ENCODE measurements at places on chromosomes 1 and 21.

DNA sequence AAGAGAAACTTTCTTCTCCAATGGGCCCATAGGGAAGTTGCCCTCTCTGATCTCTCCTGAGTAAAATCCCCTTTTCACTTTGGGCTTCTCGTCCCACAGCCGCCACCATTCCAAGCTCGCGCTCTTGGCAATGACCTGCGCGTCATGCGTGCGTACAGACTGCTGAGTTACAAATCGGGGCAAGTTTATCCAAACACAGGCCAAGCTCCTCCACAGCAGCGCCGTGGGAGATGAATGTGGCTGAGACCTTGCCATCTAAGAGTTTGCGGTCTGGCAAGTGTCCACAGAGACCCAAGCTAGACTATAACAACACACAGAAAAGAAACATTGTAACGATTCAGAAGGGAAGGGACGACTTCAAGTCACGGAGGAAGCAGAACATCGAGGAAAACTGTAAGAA, 116.3 kb upstream of the SOD1 start:
- no peak for DNase-seq

DNA sequence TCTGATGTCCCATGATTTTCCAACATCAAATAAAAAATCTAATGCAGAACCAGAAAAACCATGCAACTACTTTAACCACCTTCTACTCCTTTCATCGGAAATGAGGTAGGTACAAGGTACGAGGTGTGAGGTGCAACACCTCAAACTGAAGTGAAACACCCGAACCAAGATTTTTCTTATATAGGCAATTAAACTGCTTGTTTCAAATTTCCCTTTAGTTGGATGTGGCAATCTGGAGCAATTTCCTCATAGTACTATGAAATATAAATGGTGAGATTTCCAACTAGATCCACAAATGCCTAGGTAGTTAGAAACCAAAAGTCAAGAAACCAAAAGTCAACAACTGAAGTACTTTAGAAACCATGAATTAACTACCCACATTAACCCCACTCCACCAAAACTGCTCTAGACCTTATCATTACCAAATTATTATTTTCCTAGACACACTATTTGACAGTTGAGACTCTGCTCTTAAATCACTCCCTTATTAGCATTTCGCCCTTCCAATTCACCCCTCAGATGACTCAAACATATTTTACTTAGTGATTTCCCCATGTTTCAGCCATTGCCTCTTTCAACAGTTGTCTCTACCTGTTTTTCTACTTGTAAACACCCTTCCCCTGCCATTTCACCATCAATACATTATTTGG, 37.8 kb downstream of the FUBP1 start:
- no peak for DNase-seq

DNA sequence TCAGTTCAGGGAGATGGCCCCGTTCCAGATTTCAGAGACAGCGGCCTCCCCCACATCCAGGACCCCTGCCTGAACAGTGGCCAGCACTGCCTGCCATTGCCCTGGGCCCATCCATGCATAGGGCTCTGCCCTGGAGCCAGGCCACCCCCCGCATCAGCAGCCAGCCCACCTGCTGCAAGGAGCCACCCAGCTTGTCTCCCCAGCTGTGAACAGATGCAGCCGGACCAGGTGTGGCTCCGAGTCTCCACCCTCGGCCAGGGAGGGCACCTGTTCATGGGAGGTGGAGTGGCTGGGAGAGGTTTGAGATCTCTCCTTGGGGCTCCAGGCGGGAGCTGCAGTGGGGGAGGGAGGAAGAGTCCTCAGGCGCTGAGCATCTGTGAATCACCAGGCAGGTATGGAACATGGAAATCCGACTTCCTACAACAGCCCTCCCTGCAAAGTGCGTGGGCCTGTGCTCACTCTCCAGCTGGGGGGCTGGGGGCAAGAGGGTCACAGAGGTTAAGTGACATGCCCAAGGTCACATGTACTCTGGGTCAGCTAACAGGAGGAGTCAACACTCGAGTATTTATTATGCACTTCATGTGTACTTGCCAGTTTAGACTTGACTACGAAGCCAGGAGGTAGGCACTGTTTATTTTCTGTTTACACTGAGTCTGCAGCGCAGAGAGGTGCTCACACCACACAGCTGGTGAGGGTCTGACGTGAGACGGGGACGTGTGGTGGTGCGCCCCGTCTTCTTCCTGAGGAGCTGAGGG, 4.8 kb upstream of the HES5 start:
- peak; percentile 59 for DNase-seq

GRCh38 chr1:205782627-205783432, 7.5 kb upstream of the RAB29 start:
- DNase-seq, result no peak

DNA sequence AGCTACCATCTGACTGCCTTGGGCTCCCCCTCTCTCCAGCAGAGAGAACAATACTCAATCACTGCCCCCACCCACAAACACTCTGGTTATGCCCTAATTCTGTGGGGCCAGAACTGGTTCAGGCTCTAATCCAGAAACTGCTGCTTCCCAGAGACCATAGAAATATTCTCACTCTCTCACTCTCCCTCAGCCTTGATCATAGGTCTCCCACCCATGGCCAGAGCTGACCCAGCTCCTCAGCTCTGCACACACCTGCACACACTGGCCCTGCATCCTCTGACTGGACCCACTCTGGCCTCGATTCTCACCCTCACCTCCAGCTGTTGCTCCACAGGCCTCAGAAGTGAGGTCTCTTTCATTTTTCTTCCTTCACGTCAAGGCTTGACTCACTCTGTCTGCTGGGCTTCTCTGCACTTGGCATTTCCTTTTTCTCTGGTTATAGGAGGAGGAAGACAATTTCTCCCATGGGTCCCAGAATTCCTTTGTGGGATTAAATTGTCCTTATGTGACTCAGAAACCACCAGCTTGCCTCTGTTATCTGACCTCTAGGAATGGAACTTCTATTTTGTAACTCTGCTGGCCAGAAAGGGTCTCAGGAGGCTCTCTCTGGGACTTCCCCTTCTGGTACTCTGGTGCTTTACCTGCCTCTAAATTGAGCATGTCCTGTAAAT, 15.6 kb upstream of the ZMYM6 start:
- DNase-seq, result no peak

GRCh38 chr1:245894843-245895242, 612.2 kb downstream of the SMYD3 start:
- peak; percentile 30 for DNase-seq

DNA sequence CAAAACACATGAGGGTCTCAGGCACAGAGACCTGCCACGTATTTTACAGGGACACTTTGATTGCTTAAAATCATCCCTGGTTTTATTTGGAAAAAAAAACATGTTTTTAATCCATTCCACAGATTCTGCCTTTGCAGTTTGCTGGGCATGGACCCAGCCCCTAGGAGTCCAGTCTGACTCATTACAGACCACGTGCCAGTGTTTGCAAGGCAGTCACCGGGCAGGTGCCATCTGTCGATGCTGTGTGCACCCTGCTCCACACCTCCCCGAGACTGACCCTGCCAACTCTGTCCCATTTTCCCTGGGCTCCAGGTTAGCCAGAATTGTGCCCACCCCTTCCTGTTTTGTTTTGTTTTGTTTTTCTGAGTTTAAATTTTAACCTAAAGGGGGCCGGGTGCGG, 148.4 kb upstream of the TMEM51 start:
- DNase-seq, result no peak

DNA sequence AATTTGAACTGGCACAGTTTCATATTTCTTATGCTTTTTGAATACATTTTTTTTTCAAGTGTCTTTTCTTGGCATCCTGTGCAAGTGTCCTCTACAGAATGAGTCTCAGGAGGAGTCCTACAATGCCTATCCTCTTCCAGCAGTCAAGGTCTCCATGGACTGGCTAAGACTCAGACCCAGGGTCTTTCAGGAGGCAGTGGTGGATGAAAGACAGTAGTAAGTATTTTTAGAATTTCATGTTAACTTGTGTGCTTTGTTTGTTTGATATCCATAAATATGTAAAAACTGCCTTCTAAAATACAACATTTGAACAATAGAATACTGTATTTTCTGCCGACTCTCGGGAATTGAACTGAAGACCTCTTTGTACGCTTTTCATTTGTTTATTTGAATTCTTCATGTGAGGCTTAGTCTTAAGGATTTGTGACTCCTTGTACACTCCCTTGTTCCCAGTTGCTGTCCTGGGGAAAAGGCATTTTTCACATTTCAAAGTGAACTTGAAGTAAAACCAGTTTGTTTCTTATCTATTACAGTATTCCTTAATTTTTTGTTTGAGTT, 56.6 kb downstream of the NCF2 start:
- no peak for DNase-seq

DNA sequence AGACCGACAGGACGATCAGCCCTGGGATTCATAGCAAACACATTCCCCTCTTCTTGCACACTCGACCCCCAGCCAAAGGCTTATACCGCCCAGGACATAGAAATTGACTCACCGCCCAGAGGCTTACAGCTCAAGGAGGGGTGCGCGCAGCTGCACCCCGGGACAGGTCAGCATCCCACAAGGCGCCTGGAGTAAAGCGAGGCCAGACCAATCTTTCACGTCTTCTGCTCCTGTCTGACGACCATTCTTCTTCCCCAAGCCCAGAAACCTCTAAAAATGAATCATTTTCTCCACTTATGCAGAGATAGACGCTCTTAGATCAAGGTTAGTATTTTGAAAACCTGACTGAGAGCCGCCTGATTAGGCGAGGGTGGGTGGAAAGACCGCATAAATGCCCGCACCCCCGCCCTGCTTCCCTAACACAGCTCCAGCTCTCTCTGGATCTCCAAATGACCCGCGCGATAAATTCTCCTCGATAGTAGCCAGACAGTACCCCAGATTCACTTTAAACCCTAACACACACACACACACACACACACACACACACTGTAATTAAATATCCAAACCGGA, 1.9 kb upstream of the LHX8 start:
- no peak for DNase-seq

DNA sequence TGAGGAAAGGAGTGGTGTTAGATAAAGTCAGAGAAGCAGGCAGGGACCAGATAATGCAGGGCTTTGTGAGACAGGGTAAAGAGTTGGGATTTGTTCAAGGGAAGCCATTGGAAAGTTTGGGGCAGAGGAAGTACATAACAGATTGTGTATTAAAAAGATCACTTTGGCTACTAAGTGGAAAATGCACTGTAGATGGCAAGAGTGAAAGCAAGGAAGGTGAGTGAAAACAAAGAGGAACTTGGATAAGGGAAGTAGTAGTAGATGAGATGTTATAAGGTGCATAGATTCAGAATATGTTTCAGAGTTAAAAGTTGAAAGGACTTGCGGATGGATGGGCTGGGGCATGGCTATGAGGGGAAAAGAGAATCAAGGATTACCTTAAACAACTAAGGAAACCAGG, 17.4 kb downstream of the MRPL39 start:
- no peak for DNase-seq

- DNase-seq, result no peak
Observed at GRCh38 chr1:184823080-184823479, 68.4 kb upstream of the EDEM3 start.

DNA sequence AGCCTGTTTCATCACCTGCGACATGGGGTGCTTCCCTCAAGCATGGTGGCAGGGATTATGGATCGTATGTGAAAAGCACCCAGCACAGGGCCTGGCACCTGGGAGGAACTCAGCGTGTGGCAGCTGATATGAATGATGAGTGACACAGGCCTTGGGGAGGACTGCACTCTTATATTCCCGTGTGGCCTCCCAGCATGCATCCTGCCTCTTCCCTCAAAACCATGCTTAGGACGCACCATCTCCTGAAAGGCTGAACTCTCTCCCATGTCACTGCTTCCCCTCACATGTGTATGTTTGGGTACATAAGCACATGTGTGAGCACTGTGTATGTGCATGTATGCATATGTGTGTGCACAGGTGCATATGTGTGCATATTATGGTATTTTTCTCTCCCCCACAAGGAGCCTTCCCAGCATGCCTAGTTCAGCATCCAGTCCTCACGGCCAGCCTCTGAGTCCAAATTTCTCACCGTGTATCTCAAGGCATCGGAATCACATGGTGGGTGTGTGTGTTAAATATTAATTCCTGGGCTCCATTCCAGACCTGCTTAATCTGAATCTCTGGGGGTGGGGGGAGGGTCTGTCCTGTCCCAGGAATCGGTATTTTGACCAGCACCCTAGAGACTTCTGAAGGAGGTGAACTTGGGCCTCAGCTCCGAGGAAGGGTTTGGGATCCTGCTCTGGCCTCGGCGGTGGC, 12.8 kb downstream of the MYOM3 start:
- peak; percentile 70 for DNase-seq

GRCh38 chr1:116824631-116825206, 70.5 kb downstream of the CD2 start:
- DNase-seq, result peak; percentile 21

DNA sequence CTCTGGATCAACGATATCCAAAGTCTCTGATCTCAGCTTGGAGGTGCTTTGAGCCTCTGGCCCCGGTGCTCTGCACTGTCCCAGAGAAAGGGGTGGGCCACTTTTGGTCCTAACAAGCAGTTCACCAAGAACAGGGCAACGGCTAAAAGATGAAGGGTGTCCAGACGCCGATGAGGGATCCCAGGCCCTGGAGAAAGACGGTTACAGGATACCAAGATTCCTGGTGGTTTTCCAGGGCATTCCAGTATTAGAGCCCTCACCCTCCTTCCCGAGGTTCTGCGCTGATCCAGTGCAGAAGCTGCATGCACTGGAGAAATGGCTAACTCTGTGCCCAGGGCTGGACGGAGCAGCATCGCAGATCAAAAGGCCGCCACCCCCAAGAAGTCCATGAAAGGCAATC, 149.9 kb upstream of the IRF2BP2 start:
- no peak for DNase-seq

- no peak for DNase-seq
Observed at GRCh38 chr1:223423641-223424233, 30.5 kb downstream of the CCDC185 start.

Data from small intestine (tissue), 16 donors.